IMR-90 (cell line): ENCODE measurements at places on chromosomes 6 and 20.

DNA sequence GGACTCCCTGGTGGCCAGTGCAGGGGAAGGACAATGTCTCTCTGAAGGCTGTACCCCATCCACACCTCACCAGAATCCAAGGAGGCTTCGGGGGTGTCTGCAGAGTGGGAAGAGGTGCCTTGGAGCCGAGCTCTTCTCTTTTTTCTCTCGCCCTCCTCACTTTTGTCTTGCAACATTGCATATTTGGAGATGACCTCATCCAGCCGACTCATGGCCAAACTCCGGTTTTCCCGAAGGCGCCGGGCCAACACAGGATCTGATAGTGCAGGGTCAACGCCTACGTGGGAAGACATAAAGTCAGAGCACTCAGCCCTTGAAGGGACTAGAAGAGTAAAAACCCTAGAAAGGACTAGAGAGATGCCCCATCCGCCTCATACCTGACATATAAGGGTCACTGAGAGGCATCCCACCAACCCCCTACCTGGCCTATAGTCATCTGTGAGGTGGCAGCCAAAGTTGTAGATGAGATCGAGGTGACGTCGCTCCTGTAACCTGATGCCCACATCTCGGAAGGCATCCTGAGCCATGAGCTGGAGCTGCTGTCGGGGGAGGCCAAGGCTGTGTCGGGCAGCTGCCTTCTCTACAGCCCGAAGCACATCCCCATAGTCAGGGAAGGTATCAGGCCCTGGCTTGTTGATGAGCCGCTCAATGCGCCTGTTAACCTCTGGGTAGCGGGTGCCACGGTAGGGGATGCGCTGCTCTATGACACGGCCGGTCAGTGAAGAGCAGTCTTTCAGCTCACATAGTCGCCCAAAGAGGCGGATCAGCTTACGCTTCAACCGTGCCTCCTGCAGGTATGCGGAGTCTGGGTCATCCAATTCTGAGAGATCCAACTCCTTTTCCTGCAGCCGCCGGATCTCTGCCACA, 3.0 kb upstream of the ZBTB22 start:
- DNase-seq: peak; percentile 96
- H3K4me1 ChIP-seq: peaks cover 31% of the 10 kb centered on the region
- H3K4me3 ChIP-seq: peak overlapping the region; percentile 25
- peaks cover 28% of the 10 kb centered on the region for H3K36me3 ChIP-seq
- peak overlapping the region; percentile 98 for H3K27ac ChIP-seq

- peaks cover 12% of the 10 kb centered on the region for H3K4me1 ChIP-seq
- H3K36me3 ChIP-seq: no peaks in the 10 kb centered on the region
Measured at GRCh38 chr20:40990542-40991120, 38.0 kb upstream of the TOP1 start.

- no peak for DNase-seq
- H3K36me3 ChIP-seq: peaks cover 14% of the 10 kb centered on the region
- no peaks in the 10 kb centered on the region for H3K27me3 ChIP-seq
- no peak overlapping the region for H3K4me3 ChIP-seq
- H3K27ac ChIP-seq: no peak overlapping the region
Measured at GRCh38 chr20:37348792-37349516, 3.0 kb downstream of the SRC start.

GRCh38 chr6:143136647-143137046, 76.0 kb downstream of the AIG1 start:
- no peak overlapping the region for H3K27ac ChIP-seq
- no peaks in the 10 kb centered on the region for H3K36me3 ChIP-seq
- no peak for DNase-seq
- H3K4me1 ChIP-seq: no peaks in the 10 kb centered on the region
- H3K4me3 ChIP-seq: no peak overlapping the region
- H3K27me3 ChIP-seq: no peaks in the 10 kb centered on the region

DNA sequence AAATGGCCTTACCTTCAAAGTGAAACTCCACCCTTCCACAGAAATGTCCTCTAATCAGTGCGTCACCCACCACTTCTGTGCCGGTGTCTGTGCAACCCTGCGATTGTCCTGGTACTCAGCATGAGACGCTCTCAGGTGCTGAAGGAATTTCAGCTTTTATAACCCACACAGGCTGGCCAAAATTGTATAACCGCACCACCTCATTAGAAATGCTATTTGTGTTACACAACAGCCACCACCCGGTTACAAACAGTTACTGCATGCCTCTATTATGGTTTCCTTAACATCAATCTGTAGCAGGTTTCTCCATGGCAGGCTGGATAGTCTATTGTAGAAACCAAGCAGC, 51.5 kb downstream of the SLC23A2 start:
- H3K36me3 ChIP-seq: 0 out of 2 replicates have a peak, but pooled peaks cover 1% of the 10 kb centered on the region
- H3K4me3 ChIP-seq: no peak overlapping the region
- H3K27me3 ChIP-seq: no peaks in the 10 kb centered on the region
- peak; percentile 63 for DNase-seq

GRCh38 chr20:647479-648019, 5.5 kb downstream of the SRXN1 start:
- peaks cover 36% of the 10 kb centered on the region for H3K36me3 ChIP-seq
- H3K4me3 ChIP-seq: no peak overlapping the region
- H3K27ac ChIP-seq: no peak overlapping the region
- DNase-seq: no peak

DNA sequence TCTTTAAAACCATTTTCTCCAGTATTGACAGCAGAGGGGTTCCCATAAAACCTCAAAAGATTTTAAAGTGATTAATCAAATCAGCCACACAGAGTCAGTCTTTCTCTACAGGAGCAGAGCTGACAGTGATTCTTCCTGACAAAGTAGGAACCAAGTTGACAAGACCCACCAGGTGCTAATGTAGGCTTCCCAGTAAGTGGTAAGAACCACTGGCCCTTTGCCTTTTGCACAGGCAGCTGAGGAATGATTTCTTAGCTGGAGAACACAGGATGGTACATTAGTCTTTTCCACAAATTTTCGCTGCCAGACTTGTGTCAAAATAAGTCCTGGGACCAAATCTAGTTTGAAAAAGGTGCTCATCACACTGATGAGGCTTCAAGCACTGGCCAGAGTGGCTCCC, 95.8 kb downstream of the ARMC2 start:
- no peak overlapping the region for H3K4me3 ChIP-seq
- no peaks in the 10 kb centered on the region for H3K27me3 ChIP-seq
- peak overlapping the region; percentile 37; the same call in 1 of the 2 replicates for H3K27ac ChIP-seq
- H3K4me1 ChIP-seq: peaks cover 18% of the 10 kb centered on the region
- no peaks in the 10 kb centered on the region for H3K36me3 ChIP-seq

- no peaks in the 10 kb centered on the region for H3K27me3 ChIP-seq
- no peak overlapping the region for H3K4me3 ChIP-seq
- DNase-seq: no peak
Measured at GRCh38 chr6:5652406-5653137, 354.2 kb downstream of the NRN1 start.

DNA sequence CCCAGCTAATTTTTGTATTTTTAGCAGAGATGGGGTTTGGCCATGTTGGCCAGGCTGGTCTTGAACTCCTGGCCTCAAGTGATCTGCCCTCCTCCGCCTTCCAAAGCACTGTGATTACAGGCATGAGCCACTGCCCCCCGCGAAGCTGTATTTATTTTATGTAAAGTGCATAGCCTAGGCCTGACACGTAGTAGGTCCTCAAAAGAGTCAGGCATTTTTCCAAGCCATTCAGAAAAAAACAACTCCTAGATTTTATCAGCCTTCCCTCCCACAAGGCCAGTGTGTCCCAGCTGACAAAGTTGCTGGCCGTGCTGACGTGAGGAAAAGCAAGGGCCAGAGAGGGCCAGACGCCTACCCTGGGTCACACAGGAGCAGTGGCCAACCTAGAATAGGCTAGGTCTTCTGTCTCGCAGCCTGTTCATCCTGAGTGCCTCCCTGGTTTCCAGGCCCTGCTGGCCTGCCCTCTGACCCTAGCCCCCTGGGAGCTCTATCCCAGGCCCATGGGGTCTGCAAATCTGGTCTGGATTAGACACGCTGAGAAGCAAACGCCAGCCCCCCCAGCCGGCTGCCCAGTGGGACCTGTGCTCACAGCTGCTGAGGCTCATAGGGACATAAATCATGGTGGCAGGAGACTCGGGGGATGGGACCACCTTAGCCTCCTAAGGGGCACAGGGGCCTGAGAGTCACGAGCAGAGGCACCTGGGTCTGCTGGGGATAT, 11.8 kb downstream of the TCF15 start:
- H3K36me3 ChIP-seq: no peaks in the 10 kb centered on the region
- no peak for DNase-seq
- H3K4me1 ChIP-seq: no peaks in the 10 kb centered on the region
- H3K4me3 ChIP-seq: no peak overlapping the region
